ENCODE measurements at places on chromosomes 6 and 20. TPM values are rescaled to one million over a fixed set of nuclear protein-coding genes. Genes with fewer than 3 reads are reported as not detected.

Gene AIF1
- 35.2 TPM for total RNA-seq

Gene ZFAND3
- 41.4 TPM for total RNA-seq

Gene NHLRC1
- 1.5 TPM for total RNA-seq

Gene SPATA25
- total RNA-seq = 4.3 TPM

Gene SAYSD1
- 20.8 TPM for total RNA-seq

Gene SLC35D3
- total RNA-seq = 0.95 TPM

Gene HDGFL1
- not detected for total RNA-seq

Gene CLPSL2
- not detected for total RNA-seq

Gene PTPRT
- total RNA-seq = under 0.01 TPM

Gene SIRPG
- total RNA-seq = not detected

Gene ALDH8A1
- total RNA-seq = 2.5 TPM

Gene TPX2
- 0.36 TPM for total RNA-seq

Gene SLC35F1
- 4.6 TPM for total RNA-seq

Gene CALHM5
- total RNA-seq = 2.1 TPM

Gene ANGPT4
- 0.28 TPM for total RNA-seq

Gene GGTLC1
- total RNA-seq = not detected

Gene ARFGAP1
- 37.1 TPM for total RNA-seq

Gene PCNA
- total RNA-seq = 44.2 TPM

Gene HLA-DOA
- 2.4 TPM for total RNA-seq

Gene HLA-DMA
- 18.3 TPM for total RNA-seq

Gene SIM1
- not detected for total RNA-seq

Gene ZNF391
- total RNA-seq = 3.5 TPM
